Activated naive CD8-positive, alpha-beta T cell treated with anti-CD3 and anti-CD28 coated beads for 36 hours (primary cell): ENCODE measurements at places on chromosomes 7 and 10. TPM values are rescaled to one million over a fixed set of nuclear protein-coding genes. Genes with fewer than 3 reads are reported as not detected.
A peak's percentile ranks its signal among the peaks of the same experiment; 100 is the strongest.

DNA sequence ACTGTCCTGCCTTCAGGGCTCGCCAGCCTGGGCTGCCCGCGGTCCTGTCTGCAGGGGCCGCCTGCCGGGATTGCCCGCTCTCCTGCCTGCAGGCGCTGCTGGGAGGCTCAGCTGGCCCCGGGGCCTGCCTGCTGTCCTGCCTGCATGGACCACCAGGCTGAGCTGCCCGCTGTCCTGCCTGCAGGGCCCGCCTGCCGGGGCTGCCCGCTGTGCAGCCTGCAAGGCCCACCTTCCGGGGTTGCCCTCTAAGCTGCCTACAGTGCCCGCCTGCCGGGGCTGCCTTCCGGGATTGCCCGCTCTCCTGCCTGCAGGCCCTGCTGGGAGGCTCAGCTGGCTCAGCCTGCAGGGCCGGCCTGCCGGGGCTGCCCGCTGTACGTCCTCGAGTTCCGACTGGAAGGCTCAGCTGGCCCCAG, 164.4 kb downstream of the GLRX3 start:
- DNase-seq = peak; percentile 36
- no peaks in the 10 kb centered on the region for H3K27me3 ChIP-seq
- H3K36me3 ChIP-seq = peaks cover 19% of the 10 kb centered on the region
- H3K4me1 ChIP-seq = no peaks in the 10 kb centered on the region
- H3K4me3 ChIP-seq = peak overlapping the region; percentile 48
- H3K27ac ChIP-seq = no peak overlapping the region

- peaks cover 2% of the 10 kb centered on the region for H3K36me3 ChIP-seq
- no peak overlapping the region for H3K4me3 ChIP-seq
- DNase-seq = no peak
- peaks cover 25% of the 10 kb centered on the region for H3K4me1 ChIP-seq
- H3K27me3 ChIP-seq = peaks cover 86% of the 10 kb centered on the region
Measured at GRCh38 chr7:155455132-155455693, 2.7 kb upstream of the EN2 start.

HOXA3 gene
- total RNA-seq = not detected

EGR2 gene
- total RNA-seq = 53.2 TPM

DNA sequence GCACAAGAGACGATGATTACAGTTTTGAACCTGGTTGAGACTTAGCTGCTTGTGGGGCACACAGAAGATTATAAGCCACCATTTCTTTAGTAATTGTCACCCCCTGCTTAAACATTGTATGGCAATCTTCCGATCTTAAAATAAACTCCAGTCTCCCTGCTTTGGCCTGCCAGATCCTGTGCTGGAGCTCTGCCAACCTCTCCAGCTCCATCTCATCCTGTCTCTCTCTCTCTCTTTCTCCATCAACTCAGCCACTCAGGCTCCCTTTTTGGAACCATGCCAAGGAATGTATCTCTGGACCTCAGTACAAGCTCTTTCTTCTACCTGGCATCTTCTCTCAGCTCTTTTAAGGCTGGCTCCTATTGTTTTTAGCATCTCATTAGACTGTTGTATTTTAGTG, 1053.2 kb downstream of the REEP3 start:
- no peaks in the 10 kb centered on the region for H3K27me3 ChIP-seq
- no peaks in the 10 kb centered on the region for H3K4me1 ChIP-seq
- no peak overlapping the region for H3K27ac ChIP-seq
- DNase-seq = no peak

- no peak overlapping the region for H3K4me3 ChIP-seq
- H3K4me1 ChIP-seq = no peaks in the 10 kb centered on the region
- no peak overlapping the region for H3K27ac ChIP-seq
Measured at GRCh38 chr7:74587435-74588126, 69.9 kb upstream of the GTF2I start.

GRCh38 chr10:64636461-64636860, 1115.3 kb downstream of the REEP3 start:
- no peaks in the 10 kb centered on the region for H3K4me1 ChIP-seq
- H3K4me3 ChIP-seq = no peak overlapping the region
- no peak overlapping the region for H3K27ac ChIP-seq
- no peaks in the 10 kb centered on the region for H3K36me3 ChIP-seq
- H3K27me3 ChIP-seq = no peaks in the 10 kb centered on the region
- no peak for DNase-seq

PAOX gene
- 4.7 TPM for total RNA-seq

CCDC3 gene
- 0.06 TPM for total RNA-seq

- H3K27me3 ChIP-seq = no peaks in the 10 kb centered on the region
- no peak overlapping the region for H3K4me3 ChIP-seq
- H3K4me1 ChIP-seq = no peaks in the 10 kb centered on the region
- DNase-seq = no peak
- no peaks in the 10 kb centered on the region for H3K36me3 ChIP-seq
Measured at GRCh38 chr10:50927522-50928189, 42.2 kb upstream of the A1CF start.

GRCh38 chr7:95845007-95845406, 72.7 kb downstream of the DYNC1I1 start:
- H3K4me1 ChIP-seq = no peaks in the 10 kb centered on the region
- H3K36me3 ChIP-seq = no peaks in the 10 kb centered on the region
- H3K4me3 ChIP-seq = no peak overlapping the region

DNA sequence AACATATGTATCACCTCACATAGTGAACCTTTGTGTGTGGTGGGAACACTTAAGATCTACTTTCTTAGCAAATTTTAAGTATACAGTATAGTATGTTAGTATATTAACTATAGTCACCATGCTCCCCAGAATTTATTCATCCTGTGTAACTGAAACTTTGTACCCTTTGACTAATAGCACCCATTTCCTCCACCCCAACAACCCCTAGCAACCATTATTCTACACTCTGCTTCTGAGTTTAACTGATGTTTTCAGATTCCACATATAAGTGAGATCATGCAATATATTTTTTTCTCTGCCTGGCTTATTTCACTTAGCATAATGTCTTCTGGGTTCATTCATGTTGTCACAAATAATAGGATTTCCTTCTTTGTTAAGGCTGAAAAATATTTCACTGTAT, 6.9 kb upstream of the VWDE start:
- no peak for DNase-seq
- H3K27me3 ChIP-seq = no peaks in the 10 kb centered on the region
- H3K4me1 ChIP-seq = peaks cover 4% of the 10 kb centered on the region

- peaks cover 16% of the 10 kb centered on the region for H3K4me1 ChIP-seq
- H3K27me3 ChIP-seq = no peaks in the 10 kb centered on the region
- no peak for DNase-seq
- no peak overlapping the region for H3K27ac ChIP-seq
- no peaks in the 10 kb centered on the region for H3K36me3 ChIP-seq
Measured at GRCh38 chr7:112398534-112398933, 51.7 kb upstream of the IFRD1 start.

PTN gene
- not detected for total RNA-seq

GRCh38 chr10:73480158-73480557, 15.7 kb downstream of the PPP3CB start:
- no peaks in the 10 kb centered on the region for H3K27me3 ChIP-seq
- H3K4me3 ChIP-seq = no peak overlapping the region
- H3K36me3 ChIP-seq = peaks cover 15% of the 10 kb centered on the region
- H3K4me1 ChIP-seq = peaks cover 22% of the 10 kb centered on the region
- no peak overlapping the region for H3K27ac ChIP-seq
- no peak for DNase-seq

CYP3A7 gene
- not detected for total RNA-seq

OR2A12 gene
- not detected for total RNA-seq

GIMAP8 gene
- total RNA-seq = 11.9 TPM

KLF14 gene
- not detected for total RNA-seq

DNA sequence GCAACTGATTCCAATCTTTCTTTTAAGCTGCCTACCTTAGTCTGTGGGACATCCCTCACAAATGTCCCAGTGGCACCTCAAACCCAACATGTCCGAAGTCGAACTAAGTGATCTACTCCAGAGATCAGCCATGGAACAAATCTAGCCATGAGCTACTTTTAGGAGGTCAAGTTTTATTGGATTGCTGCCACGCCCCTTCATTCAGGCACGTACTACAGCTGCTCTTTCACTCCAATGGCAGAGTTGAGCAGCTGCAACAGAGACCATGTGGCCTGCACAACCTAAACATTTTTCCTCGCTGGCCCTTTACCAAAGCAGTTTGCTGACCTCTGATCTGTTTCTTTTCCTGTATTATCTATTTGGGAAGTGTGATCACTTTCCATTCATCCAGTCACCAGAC, 192.4 kb upstream of the CDCA7L start:
- H3K4me1 ChIP-seq = no peaks in the 10 kb centered on the region
- H3K27me3 ChIP-seq = no peaks in the 10 kb centered on the region
- no peak for DNase-seq
- H3K4me3 ChIP-seq = no peak overlapping the region
- H3K36me3 ChIP-seq = no peaks in the 10 kb centered on the region

DNA sequence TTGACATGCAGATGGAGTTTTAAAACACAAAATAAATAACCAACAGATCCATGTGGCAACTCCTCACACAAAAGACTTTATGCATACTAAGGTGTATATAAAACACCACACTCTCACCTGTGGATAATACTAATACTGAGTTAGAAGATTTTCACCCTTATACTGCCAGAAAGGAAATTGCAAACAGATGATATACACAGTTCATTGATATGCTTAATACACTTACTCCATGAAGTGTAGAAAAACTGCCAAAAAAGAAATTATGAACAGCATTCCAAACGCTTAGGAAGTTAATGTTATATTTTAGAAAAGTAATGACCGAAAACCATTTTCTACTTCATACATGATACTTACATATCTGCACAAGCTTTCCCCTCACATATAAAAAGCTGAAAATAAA, 17.6 kb upstream of the SNX13 start:
- H3K27me3 ChIP-seq = peaks cover 15% of the 10 kb centered on the region
- no peaks in the 10 kb centered on the region for H3K36me3 ChIP-seq
- no peak overlapping the region for H3K4me3 ChIP-seq
- H3K27ac ChIP-seq = no peak overlapping the region
- no peak for DNase-seq

RBP4 gene
- total RNA-seq = not detected

- H3K27ac ChIP-seq = no peak overlapping the region
- H3K36me3 ChIP-seq = peaks cover 9% of the 10 kb centered on the region
- H3K27me3 ChIP-seq = no peaks in the 10 kb centered on the region
Measured at GRCh38 chr7:144776447-144776846, 59.4 kb downstream of the TPK1 start.

ANXA7 gene
- 120 TPM for total RNA-seq

GRCh38 chr7:107785926-107786325, 17.1 kb downstream of the SLC26A3 start:
- peaks cover 16% of the 10 kb centered on the region for H3K4me1 ChIP-seq
- DNase-seq = no peak
- peak overlapping the region; percentile 39 for H3K4me3 ChIP-seq
- no peaks in the 10 kb centered on the region for H3K36me3 ChIP-seq

RNF148 gene
- total RNA-seq = not detected

- no peak for DNase-seq
- H3K4me3 ChIP-seq = no peak overlapping the region
- H3K4me1 ChIP-seq = peaks cover 5% of the 10 kb centered on the region
- H3K27me3 ChIP-seq = peaks cover 5% of the 10 kb centered on the region
- no peaks in the 10 kb centered on the region for H3K36me3 ChIP-seq
- no peak overlapping the region for H3K27ac ChIP-seq
Measured at GRCh38 chr7:70355198-70356020, 757.1 kb downstream of the AUTS2 start.

DNA sequence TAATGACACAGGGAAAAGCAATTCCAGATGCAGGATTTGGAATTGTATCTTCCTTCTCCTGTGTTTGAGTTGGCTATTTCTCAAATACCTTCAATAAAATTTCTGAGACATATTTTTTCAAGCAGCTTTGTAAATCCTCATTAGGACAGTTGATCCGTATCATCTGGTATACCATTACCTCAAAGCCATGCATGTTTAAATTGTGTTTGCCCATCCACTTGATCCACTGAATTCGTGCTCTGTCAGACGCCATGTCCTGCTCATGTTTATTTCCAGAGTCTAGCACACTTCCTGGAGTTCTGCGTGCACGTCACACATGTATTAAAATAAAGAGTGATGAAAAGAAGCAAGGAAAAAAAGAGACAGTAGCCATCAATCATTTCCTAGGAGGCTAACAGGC, 141.8 kb upstream of the CDC14C start:
- H3K4me1 ChIP-seq = no peaks in the 10 kb centered on the region
- no peak overlapping the region for H3K27ac ChIP-seq
- no peaks in the 10 kb centered on the region for H3K36me3 ChIP-seq

DNA sequence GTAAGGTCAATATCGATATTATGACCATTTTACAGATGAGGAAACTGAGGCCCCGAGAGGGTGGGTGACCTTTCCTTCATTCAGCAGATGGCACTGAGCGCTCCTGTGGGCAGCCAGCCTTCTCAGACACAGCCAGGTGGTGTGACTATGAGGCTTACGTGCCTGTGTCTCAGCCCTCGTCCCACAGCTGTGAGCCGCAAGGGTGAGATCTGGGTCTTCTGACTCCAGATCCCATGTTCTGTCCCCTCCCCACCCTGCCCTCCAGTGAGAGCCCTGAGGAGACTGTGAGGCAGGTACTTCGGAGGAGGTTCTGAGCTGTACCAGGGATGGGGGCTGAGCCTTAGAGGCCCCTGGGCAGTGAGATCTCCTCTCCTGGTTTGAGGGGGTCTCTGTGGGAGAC, 613.8 kb upstream of the FOXK1 start:
- no peak for DNase-seq
- H3K4me1 ChIP-seq = peaks cover 3% of the 10 kb centered on the region
- H3K27ac ChIP-seq = no peak overlapping the region
- no peak overlapping the region for H3K4me3 ChIP-seq
- no peaks in the 10 kb centered on the region for H3K27me3 ChIP-seq
- H3K36me3 ChIP-seq = no peaks in the 10 kb centered on the region

- DNase-seq = no peak
- H3K27me3 ChIP-seq = peaks cover 59% of the 10 kb centered on the region
- peak overlapping the region; percentile 63 for H3K27ac ChIP-seq
Measured at GRCh38 chr10:101120884-101121653, 10.0 kb upstream of the TLX1 start.

- no peaks in the 10 kb centered on the region for H3K36me3 ChIP-seq
- H3K27me3 ChIP-seq = no peaks in the 10 kb centered on the region
- no peak overlapping the region for H3K27ac ChIP-seq
- H3K4me3 ChIP-seq = no peak overlapping the region
- DNase-seq = no peak
Measured at GRCh38 chr7:26787701-26788100, 76.7 kb downstream of the SKAP2 start.

- H3K4me1 ChIP-seq = peaks cover 25% of the 10 kb centered on the region
- peak overlapping the region; percentile 92 for H3K27ac ChIP-seq
- peaks cover 2% of the 10 kb centered on the region for H3K36me3 ChIP-seq
- no peaks in the 10 kb centered on the region for H3K27me3 ChIP-seq
- peak; percentile 70 for DNase-seq
- peak overlapping the region; percentile 93 for H3K4me3 ChIP-seq
Measured at GRCh38 chr7:92527300-92528187, 776 bp downstream of the PEX1 start.

DNA sequence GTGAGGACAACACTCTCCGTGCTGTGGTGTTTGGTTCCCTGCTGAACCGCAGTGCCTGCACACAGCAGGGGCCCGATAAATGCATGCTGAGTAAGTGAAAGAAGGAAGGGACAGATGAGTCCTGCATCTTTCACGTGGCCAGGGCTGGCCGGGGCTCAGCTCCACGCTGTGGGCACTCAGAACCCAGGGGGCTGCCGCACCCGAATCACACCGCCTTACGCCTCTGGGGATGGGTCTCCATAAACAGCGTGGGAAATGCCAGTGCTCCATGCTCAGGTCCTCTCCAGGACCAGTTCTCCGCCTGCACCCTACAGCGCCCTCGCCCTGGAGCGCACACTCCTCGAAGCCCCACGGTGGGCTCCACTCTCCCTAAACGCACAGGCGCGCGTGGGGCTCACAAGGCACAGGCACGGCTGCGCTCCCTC, 38.1 kb downstream of the RASGEF1A start:
- peak overlapping the region; percentile 69 for H3K4me3 ChIP-seq
- peaks cover 21% of the 10 kb centered on the region for H3K4me1 ChIP-seq
- no peaks in the 10 kb centered on the region for H3K36me3 ChIP-seq
